ENCODE measurements at places on chromosomes 6 and 20.

GRCh38 chr6:159080217-159080976, 35.6 kb upstream of the TAGAP start:
- no peak for DNase-seq

GRCh38 chr20:38162878-38163875, 1.9 kb downstream of the TGM2 start:
- no peak for DNase-seq

DNA sequence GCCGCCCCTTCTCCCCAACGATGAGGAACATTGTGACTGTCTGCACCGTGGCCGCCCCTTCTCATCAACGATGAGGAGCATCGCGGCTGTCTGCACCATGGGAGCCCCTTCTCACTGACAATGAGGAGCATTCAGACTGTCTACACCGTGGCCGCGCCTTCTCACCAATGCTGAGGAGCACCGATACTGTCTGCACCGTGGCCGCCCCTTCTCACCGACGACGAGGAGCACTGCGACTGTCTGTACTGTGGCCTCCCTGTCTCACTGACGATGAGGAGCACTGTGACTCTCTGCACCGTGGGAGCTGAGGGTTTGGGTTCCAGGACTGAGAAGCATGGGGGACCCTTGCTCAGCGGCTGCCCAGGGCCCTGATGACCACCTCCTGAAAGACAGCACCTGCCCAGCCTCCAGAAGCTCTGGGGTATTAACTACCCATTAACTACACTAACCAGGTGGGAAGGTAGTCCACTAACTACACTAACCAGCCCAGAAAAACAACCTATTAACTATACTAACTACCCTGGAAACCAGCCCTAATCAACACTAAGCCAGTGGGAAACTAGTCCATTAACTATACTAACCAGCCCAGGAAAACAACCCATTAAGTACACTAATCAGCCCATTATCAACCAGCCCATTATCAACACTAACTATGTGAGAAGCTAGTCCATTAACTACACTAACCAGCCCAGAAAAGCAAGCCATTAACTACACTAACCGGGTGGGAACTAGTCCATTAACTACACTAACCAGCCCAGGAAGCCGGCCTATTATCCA, 116.9 kb downstream of the TAF4 start:
- DNase-seq: no peak

DNA sequence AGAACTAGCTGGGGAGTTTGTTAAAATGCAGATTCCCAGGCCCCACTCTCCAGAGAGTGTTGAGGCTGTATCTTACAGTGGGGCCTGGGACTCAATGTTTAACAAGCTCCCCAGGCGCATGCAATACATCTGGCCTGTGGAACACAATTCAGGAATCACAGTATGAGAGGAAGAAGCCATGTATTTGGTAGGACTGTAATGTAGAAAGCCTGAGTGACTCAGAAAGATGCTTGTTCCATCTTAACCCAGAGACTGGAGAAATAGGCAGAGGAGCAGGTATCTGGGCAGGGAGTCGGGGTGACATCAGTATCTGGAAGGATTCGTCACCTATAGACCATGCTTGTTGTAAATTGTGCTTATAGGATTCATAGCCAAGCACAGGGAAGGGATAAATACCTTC, 90.5 kb downstream of the UNC5CL start:
- DNase-seq: no peak

DNA sequence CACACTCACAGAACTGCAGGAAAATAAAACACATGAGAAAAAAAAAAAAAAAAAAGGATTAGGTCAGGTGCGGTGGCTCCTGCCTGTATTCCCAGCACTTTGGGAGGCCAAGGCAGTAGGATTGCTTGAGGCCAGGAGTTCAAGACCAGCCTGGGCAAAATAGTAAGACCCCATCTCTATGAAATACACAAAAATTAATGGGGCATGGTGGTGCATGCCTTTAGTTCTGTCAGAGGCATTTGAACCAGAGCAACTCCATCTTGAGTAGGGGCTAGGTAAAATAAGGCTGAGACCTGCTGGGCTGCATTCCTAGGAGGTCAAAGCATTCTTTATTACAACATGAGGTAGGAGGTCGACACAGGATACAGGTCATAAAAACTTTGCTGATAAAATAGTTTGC, 39.0 kb upstream of the JARID2 start:
- no peak for DNase-seq

DNA sequence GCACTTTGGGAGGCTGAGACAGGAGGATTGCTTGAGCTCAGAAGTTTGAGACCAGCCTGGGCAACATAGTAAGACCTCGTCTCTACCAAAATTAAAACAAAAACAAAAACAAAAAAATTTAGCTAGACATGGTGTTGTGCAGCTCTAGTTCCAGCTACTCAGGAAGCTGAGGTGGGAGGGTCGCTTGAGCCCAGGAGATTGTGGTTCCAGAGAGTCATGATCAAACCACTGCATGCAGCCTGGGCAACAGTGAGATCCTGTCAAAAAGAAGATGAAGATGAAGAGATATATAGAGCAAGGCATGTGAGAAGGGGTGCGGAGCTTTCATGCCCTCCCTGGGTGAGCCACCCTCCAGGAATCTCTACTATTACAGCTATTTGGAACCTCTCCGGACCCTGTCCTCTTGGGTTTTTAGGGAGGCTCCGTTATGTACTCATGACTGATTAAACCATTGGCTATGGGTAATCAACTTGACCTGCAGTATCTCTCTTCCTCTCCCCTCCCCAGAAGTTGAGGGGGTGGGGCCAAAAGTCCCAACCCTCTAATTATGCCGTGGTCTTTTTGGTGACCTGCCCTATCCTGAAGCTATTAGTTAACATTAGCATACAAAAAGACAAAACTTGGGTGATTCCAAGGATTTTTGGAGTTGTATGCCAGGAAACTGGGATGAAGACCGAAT, 9.0 kb downstream of the POLH start:
- no peak for DNase-seq

DNA sequence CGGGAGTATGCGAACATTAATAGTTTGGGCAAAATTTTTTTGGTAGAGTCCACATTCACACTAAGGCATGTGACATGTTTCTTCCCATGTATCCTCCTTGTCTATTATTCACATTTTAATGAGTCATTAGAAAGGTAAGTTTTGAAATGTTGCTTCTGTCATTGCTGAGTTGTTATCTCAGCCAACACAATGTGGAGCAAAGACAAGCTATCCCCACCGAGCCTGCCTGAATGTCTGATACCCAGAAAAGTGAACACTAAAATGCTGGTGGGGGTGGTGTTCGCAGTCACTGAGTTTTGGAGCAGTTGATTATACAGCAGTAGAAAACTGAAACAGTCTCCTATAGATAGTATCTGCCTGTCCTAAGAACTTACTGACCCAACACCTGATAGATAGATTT, 68.3 kb upstream of the ASF1A start:
- no peak for DNase-seq

- DNase-seq: no peak
These were observed 131.2 kb upstream of the CDH4 start for GRCh38 chr20:61120595-61121515.

GRCh38 chr20:37911838-37912281, 8.9 kb downstream of the VSTM2L start:
- no peak for DNase-seq

DNA sequence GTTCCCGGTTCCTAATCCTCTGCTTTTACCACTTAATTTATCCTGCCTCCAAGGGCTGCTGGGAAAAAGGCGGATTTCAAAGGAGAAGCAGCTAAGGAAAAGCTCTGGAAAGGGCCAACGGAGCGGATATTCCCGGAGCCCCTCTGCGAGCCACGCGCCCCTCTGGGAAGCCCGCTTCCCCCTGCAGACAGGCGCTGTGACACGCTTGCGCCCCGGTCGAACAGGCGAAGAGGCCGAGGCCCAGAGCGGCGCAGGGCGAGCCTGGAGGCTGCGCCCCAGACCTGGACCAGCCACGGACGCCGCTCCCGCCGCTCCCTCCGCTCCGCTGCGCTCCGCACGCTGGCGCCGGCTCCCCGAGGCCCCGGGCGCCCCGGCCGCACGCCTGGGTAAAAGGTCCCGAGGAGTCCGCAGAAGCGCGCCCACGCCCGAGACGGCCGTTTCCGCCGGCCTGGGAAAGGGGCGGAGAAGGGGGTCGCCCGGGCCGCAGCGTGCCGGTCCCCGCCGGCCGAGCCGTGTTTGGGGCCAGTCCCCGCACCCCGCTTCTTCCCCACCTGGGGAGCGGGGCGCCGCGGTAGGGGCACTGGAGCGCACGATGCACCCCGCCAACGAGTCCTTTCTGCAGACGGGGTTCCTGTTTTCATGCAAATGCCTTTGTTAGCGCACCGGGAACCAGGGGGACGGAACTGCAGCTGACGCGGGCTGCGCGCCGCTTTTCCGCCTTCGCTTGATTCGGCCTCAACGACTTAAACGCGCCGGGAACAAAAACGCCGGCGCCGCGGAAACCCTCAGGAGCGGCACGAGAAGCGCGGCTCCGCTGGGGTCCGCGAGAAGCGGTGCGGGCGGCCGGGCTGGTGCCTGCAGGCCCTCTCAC, 91.9 kb upstream of the SIRPA start:
- no peak for DNase-seq

DNA sequence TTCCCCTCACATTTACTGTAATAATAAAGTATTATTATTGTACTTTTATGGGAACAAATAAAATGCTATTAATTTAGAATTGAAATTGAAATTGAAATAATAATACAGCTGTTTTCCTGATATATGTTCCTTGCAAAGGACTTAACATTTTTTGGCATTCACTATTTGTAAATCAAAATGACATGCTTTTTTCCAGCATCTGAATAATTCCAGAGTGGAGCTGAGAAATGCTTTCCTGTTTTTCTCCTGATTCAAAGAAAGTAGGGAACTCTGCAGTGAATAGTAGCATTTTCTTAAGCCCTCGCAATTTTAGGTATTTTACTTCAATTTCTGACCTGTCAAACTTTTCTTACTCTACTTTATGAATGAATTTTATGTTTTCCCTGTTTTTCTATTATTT, 72.1 kb downstream of the PHACTR2 start:
- DNase-seq: no peak

DNA sequence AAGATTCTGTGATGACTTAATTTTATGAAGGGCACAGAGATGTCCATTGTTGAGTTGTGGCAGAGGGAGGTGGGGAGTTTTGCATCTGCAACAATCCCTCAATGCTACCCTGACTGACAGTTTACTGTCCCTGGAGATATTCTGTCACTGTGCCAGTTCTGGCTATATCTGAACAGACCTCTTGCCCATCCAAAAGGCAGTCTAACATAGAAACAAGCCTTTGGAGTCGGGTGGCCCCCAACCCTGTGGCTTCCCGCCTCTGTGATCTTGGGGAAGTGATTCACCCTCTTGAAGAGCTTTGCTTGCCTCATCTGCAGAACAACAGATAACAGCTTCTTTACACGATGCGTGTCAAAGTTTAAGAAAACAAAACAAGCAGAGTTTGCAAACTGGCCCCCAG, 3.8 kb upstream of the E2F1 start:
- DNase-seq: no peak

GRCh38 chr6:39054577-39055142, 6.1 kb downstream of the GLP1R start:
- no peak for DNase-seq

DNA sequence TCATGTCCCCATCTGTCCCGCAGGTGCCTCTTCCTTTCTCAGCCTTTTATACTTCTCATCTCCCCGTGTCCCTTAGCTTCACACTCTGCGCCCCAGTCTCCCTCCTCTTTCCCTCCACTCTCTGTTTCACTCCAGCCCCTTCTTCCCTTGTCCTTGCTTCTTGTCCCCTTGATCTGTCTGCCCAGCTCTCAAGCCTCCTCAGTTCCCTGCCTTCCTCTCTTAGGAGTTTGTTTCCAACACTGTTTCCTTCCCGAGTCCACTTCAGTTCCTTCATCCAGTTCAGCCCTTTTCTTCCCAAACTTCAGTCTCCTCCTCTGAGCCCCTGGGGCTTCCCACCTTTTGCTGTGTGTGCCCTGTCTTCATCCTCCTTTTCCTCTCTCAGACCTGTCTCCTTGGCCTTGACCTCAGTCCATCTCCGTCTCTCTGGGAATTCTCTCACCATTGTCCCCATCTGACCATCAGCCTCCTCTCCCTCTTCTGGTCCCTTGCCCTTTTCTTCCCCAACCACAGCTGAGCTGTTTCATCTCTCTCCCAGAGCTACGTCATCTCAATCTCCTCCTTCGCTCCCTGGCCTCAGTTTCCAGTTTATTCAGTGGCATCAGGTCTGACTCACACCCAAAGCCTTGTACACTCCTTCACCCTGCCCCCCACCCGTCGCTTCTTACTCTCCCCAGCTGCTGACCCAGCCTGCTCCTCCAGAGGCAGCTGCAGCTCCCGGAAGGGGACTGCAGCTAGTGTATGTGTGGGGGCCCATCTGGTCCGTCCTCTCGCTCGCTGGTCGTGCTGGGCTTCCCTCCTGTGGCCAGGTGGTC, 2.7 kb upstream of the DDR1 start:
- DNase-seq: no peak

DNA sequence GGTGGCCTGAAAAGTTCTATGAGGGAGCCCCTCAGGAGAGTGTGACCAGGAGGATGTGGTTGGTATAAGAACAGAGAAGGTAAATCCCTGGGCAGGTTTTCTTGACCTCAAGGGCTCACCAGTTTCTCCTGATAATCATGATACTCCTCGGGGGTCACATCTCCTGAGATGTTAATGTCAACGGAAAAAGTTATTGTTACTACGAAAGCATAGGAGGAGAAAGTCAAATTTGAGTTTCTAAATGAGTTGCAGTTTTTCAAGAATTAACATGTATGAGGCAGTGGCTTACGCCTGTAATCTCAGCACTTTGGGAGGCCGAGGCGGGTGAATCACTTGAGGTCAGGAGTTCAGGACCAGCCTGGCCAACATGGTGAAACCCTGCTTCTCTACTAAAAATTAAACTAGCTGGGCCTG, 23.4 kb downstream of the MGME1 start:
- DNase-seq: no peak

DNA sequence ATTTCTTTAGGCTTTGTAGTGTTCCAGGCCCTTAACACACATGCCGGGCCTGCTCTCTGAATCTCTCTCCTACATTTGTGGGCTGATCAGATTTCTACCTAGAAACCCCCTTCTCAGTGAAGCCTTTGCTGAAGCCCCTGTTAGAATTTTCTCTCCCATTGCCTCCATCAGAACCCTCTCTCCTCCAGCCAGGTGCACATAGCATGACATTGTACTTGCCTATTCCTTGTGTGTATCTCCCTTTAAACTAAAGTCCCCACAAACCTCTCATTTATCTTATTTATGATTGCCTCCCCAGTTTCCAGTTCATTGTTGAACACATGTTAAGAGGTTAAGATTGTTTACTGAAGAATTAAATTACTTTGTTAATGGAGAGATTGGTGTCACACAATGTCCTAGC, 325.5 kb upstream of the CITED2 start:
- DNase-seq: no peak

DNA sequence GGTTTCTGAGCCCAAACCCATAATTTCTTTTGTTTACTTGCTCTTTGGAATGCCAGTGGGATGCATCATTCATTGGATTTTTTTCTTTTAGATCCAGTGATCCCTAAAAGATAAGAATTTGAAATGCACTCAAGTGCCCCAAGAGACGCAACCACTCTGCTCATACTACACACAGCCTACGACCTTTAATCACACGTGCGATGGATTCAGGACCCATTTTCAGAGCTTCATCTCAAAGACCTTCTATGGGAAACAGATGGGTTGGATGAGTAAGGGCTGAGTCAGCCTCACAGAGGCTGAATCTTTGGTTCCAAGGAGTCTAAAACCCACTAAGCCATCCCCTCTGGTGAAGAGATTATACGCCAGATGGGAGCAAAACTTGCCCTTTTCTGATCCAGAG, 265.5 kb upstream of the EXOC2 start:
- DNase-seq: no peak
